T-helper 22 cell (primary cell): ENCODE measurements at places on chromosomes 4 and X.

DNA sequence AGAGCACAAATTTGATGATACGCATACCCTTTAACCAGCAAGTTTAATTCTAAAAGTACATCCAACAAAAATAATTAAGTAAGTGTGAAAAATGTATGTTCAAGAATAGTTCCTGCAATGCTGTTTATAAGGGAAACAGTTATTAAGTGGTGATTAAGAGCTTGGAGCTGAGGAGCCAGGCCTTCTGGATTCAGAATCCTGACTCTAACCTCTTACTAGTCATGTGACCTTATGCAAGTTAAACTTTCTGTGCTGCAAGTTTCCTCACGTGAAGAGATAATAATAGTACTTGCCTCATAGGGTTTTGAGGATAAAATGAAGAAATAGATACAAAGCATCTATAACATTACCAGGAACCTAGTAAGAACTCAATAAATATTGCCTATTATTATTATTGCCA lies 77.7 kb downstream of the FAM13A start:
- no peak for DNase-seq

DNA sequence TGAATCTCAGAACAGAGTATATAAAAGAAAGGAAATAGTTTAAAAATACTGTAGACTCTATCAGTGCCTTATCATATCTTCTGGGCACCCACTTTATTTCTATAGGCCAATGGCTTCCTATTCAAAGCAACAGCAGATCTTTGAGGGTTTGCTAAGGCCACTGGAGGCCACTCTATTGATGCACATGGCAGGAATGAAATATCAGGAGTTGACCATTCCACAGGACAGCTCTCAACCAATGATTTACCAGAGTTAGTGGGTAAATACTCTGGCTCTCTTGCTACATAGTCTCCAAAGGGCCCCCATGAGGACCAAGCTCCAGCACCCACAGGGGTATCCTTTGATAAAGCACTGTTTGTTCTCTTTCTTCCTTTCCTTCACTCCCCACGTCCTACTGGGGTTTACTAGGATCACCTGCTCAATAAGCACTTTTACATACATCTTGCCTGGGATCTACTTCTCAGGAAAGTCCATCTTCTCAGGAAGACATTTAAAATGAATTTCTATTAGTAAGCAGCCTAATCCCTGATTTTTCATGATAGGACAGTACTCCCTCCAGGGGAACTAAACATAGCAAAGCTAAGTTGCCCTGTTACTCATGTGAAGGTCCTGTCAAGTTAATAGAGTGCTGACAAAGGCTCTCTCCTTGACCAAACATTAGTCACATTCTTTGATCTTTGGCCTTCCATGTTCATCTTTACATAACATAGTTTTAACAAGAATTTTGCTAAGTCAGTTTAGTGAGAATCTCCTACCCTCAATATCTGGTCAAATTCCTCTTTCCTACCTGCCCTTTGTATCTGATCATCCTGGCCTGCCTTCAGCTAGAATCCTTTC lies 459.7 kb downstream of the GRXCR1 start:
- DNase-seq: no peak

GRCh38 chrX:68060506-68061205 lies 372.6 kb downstream of the OPHN1 start:
- DNase-seq: no peak

DNA sequence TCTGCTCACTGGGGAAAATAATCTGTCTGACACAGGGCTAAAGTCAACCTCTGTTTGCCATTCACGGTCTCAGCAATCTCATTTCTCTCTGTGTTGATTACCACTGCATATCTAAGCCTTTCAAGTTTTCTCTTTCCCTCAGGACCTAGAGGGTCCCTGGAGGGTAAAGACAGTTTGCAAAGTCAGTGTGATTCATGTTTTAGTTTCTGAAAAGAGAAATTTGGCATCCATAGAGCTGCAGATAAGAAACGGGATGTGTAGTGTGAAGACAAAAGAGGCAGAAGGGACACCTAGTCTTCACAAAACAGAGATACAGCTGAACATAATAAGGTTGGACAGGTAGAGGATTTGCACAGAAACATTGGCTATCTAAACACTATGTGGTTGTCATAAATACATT lies 34.5 kb upstream of the KDR start:
- DNase-seq: no peak

DNA sequence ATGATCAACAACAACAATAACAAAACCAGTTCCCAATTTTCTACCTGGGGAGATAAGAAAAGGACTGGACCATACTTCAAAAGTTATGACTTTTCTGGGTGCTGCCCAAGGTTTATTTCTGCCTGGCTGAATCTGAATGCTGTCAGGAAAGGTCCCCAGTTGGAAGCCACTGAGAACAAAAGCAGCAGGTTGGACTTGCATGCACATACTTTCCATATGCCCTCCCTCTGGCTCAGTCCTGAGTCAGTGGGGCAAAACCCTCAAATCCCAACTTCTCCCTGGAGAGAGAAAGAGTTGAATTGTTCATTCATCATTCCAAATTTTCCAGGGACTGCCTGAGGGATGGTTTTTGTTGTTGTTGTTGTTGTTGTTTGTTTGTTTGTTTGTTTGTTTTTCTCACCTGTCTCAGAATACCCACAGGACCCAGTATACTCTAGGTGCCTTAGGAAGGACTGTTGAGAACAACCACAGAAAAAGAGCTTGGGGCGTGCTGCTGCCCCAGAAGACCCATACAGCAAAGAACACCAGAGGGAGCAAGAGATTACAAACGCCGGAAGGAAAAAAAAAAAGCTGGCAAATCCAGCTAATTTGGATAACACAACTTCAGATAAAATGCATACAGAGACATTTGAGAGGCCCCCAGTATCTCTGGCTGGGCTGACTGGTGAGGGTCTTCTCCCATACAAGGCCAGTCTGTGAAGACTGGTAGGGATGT lies 138.9 kb upstream of the INPP4B start:
- no peak for DNase-seq

DNA sequence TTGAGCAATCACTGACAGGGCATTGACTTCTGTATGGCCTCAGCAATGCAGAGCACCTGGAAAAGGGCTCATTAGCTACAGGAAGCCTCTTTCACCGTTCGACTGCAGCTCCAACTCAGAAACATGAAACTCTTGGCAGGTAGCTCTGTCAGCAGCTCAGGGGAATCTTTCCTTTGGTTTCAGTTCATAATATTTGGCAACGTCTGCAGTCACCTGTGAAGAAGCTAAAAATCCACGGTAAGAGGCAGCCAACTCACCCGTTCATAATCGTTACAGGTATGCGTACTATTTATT lies 354.9 kb downstream of the CAMK2D start:
- no peak for DNase-seq

DNA sequence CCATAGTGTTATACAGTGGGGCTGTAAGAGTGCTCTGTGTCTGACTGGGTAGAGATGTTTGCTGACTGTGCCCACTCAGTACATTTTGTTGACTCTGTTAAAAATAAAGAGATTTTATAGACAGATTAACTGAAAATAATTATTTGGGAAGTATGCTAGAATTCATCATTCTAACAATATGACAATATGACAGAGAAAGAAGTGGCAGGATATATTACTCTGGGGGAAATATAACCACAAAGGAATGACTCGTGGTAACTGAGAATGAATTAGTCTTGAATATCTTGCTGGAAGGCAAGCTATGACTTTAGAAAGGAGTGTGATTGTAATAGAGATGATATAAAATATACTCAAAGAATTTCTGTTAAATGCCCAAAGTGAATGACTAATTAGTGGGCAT lies 46.8 kb downstream of the TMEM165 start:
- no peak for DNase-seq

DNA sequence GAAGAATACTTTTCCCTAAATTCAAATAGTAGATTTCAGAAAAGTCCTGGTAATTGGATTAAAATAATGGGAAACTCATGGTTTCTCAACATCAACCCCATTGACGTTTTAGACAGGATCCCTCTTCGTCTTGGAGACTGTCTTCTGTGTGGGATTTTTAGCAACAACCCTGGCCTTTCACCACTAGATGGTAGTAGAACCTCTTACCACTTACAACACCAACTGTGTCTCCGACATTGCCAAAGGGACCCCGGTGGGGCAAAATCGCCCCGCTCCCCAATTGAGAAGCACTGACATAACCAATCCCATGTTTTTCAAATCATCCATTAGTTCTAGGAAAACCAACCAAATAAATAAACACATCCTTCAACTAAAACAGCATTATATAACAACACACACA lies 16.9 kb upstream of the ANOS1 start:
- no peak for DNase-seq

GRCh38 chr4:77342170-77342810 lies 185.3 kb downstream of the CCNG2 start:
- no peak for DNase-seq

DNA sequence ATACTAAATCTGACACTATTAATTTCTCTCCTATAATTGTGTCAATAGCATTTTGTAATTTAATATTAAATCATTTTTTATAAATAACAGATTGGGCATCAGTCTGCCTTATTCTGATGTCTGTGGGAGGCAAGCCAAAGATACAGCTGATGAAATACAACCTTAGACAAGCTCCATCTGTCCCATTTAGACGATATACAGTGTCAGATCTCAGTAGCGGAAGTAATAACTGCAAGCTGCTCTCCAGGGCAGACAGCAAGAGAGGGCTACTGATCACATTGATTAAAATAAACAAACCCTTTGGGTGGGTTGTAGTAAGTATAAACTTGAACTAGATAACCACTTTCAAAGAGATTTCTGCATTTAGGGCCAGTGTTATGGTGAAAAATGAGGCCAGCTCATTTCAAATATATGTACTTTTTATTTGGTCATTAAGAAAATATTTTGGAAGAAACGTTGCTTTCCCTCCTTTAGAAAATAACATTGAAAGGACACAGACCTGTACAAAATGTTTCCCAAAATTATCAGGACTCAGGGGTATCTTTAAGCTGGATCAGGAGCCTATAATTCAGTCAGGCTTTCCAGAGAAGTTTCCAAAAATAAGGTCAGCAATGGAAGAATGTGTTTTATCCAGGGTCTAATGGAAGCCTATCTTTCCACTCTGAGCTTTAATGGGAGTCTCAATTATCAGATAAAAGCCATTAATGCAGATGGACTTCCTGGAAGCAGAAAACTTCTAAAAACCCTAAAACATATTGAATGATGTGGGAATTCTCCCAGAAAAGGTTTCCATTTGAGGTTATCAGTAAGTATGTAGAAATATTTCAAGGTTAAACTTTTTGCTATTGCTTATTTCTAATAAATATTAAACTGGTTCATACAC lies 1028.8 kb upstream of the IGFBP7 start:
- no peak for DNase-seq

DNA sequence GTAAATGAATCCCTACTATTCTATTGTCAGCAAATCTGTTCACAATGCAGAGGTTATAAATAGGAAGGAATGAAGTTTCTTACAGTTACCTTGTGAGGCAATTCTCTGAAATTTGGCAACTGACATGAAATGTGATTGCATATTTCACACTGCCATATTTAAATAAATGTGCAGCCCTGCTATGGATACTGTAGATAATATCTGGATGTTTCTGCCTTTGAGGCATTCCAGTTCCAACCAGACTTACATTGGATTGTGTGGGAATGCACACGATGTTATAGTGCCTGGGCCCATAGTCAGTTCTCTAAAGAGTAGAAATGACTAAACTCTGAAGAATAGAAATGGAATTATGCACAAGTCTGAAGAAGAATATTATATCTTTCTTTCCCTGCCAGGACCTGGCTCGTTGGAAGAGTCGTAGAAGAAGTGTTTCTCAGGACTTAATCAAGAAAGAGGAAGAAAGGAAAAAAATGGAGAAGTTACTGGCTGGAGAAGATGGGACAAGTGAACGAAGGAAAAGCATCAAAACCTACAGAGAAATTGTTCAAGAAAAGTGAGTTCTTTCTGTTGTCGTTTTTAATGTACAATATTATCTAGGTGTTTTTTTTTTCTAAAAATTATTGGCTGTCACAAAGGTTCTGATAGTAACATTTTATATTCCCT lies 102.7 kb downstream of the PHOX2B start:
- no peak for DNase-seq

DNA sequence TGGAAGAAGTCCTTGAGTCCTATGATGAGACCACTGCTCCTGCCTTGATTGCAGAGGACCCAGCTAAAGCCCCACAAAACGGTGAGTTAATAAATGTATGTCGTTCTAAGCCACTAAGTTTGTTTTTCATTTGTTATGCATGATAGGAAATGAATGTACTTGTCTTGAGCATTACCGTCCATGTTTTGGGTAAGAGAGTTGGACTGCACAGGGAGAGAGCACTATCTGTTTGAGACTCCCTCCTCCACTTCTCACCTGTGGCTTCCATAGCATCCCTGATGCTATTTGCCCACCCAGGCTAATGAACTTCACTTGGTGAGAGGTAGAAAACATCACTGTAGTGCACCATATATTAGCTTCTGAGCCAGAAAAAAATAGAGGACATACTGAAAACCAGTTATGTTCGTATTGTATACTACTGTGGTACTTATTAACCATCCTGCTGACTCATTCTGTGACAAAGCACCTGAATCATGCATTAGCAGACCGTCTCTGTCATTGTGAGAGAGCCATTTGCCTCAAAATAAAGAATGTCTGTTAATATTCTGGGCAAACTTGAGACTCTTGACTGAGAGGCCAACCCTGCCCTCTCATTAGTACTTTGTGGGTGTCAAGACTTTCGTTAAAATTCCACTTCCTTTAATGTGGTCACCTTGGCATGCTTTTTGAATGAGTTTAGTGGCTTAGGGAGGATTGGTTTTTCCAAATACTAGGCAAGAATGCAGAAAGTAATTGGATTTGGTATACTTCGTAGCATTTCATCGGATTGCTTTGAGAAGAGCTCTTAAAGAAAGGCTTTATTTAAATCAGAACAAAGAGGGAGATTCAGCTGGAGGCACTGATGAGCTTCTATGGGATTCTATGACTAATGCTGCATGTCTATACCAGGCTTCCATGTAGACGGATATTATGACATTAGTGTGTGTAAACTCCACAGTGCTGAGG lies 99.3 kb upstream of the GRPR start:
- DNase-seq: no peak

GRCh38 chr4:56078866-56079265 lies 130.1 kb downstream of the CEP135 start:
- DNase-seq: no peak

DNA sequence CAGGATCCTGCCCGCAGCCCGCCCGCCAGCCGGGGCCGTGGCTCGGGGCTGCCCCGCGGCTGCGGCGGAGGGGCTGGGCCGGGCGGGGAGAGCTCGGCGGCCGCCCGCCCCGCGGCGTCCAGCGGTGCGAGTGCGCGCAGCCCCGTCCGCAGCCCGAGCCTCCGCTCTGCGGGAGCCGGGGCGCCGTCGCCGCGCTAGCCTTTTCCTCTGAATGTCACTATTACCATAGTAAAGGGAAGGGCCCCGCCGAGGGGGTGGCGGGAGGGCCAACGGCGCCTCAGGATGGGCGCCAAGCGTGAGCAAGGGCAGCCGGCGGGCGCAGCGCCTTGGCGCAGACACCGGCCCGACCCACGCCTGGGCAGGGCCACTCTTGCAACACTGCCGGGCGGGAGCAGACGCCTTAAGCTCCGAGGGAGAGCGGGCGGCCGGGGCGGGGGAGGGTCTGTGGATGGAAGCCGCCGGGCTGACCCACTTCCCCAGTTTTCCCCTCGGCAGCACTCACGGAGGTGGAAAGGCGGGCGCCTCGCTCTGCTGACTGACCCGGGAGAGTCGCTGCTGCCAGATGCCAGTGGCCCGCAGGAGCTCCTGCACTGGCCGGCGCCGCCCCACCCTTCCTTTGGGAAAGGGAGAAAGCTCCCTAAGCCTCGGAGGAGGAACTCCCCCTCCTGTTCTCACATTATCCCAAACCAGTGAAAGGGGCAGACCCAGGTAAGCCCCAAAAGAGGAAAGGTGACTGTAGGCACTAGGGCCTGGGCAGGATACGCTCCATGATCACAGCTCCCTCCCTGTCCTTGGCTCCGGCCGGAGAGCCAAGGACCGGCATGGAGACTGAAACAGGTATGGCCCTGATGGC lies 329.4 kb downstream of the HNRNPD start:
- no peak for DNase-seq
